Epithelial cell of prostate (primary cell): ENCODE measurements at places on chromosomes 2 and 18.

- DNase-seq = no peak
These were observed 49.1 kb upstream of the PIK3C3 start for GRCh38 chr18:41905786-41906527.

GRCh38 chr2:3251946-3252345 is 125.7 kb downstream of the EIPR1 start:
- DNase-seq = no peak

DNA sequence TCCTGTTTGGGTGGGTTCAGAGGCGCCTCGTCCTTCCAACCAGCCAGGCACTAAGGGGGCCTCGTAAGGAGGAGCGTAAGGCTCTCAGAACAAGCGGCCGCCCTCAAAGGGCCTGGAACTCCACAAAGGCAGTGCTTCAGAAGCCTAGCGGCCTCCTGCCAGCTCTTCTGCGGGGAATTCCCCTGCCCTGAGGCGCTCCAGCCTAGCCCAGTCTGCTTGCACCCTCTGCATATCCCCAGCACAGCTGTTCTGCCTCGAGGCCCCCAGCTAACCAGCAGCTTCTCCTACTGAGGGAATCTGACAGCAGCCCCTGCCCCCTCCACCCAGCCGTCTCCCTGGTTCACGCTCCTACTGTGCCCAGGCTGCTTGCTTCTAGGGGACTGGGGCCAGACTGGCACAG is 265.9 kb downstream of the TFCP2L1 start:
- DNase-seq = no peak

DNA sequence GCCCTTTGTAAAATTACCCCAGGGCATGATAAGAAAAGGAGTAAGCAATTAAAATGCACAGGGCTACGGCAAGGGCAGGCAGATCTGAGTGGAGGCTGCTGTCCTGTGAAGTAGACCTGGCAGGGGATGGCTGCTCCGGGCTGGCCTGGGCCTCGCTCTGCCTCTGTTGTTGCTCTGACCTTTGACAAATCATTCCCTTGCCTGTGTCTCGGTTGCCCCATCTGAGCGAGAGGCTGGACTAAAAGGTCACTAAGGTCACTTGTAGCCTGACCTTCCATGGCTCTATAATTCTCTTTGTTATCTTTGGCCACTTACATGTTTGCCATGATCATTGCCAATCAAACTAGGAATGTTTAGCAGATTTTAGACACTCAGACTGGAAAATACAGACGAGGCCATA is 118.1 kb downstream of the KLHL29 start:
- no peak for DNase-seq

- DNase-seq = no peak
These were observed 26.8 kb downstream of the CACNB4 start for GRCh38 chr2:152072011-152072410.

GRCh38 chr2:237752761-237753165 is 45.8 kb upstream of the RBM44 start:
- no peak for DNase-seq

DNA sequence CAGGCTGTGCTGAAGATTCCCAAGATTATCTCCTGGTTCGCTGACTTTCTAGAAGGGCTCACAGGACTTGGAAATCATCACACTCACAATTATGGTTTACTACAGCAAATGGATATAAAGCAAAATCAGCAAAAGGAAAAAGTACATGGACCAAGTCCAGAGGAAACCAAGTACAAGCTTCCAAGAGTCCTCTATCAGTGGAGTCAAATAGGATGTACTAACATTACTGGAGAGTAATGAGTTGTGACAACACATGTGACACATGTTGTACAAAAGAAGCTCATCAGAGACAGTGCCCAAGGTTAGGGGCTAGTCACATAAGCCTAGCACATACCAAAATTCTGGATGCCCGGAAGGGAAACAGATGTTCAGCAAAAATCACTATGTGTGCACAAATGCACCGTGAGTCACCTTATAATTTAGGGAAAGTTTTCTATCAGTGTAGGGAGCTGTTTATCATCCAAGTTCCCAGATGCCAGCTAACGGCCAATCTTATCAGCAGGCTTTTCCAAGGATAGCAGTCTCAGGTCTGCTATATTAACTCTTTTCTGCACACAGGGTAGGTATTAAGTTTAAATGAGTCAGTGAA is 9.5 kb downstream of the TMEM237 start:
- DNase-seq = no peak

GRCh38 chr2:232982926-232983668 is 30.0 kb downstream of the NGEF start:
- DNase-seq = no peak

DNA sequence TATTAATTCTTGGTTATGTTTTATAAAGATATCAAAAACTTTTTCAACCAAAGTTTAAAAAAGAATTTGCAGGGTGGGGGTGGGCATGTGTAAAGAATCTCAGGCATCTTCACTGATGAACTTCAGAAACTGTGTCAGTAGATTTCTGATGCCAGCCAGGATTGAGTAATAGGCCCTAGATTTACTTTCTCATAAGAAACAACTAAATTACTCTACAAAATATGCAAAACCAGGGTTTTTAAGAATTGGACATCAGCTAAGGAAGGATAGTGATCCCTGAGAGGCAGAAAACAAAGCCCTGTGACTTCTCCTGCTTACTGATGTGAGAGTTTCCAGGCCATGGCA is 11.9 kb upstream of the IL1R1 start:
- DNase-seq = no peak

- DNase-seq = no peak
These were observed 66.1 kb downstream of the COLEC12 start for GRCh38 chr18:434410-434809.

DNA sequence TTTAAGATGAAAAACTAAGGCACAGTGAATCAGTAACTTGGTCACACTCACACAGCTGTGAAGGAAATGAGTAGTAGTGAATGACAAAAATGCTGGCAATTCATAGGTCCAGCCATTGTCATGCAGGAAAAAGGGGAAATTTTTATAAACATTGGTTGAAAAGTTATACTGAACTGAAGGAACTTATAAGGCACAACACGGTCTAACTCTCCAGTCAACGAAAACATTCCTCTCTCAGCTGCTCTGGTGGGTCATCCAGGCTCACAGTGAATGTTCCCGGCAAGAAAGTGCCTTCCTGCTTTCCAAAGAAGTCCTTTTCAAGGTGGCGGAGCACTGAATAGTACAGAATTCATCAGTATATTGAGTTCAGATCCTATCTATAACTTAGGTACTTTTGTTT is 476.1 kb downstream of the DCC start:
- no peak for DNase-seq

DNA sequence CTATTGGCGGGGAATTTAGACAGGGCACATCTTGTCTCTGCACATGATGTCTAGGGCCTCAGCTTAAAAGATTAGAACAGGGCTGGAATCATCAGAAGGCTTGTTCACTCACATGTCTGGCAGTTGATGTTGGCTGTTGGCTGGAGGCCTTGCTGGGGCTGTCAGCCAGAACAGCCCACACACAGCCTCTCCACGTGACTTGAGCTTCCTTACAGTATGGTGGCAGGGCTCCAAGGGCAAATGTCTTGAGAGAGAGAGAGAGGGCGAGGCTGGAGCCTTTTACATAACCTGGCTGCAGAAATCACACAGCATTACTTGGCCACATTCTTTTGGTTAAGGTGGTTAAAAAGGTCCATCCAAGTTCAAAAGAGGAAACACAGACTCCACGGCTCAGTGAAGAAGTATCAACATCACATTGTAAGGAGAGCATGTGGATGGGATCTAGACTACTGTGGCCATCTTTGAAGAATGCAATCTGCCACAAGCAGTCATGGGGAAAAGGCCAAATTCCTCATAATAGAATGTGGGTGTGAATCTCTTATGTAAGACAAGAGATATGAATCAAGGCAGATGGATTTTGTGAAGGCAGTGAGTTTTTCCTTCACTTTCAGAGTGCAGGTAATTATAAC is 30.4 kb downstream of the SRSF7 start:
- DNase-seq = peak; percentile 91

DNA sequence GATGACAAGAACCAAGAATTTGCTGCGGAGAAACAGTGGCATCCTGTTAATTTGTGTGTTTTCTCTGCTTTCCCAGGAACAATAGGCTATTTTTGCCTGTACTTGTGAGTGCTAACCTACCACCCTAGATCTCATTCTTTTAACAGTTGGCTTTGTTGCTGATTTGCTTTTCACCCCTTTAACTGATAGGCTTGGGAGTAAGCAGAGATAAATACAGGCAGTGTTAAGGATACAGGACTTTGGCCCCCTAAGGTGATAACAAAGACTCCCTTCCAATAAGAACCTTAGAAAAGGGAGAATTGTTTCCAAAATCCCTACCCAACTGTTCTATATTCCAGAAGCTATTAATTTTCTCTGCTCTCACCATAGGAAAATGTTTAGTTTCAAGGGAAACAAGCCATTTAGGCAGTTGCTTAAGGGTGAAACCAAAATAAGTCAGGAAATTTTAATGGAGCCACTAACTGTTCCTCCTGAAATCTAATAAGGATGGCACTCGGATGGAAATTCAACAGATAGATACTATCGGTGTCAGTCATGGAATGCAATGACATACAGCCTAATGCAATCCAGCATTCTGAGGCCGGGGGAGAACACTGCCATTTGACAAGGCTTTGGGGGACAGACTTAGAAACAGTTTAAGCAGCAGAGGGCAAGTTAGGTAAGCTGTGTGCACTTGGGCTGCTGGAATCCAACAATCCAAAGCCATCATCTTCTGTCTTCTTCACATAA is 238.8 kb downstream of the RNF152 start:
- no peak for DNase-seq

GRCh38 chr18:57621246-57621604 is 411 bp downstream of the NARS1 start:
- DNase-seq = no peak

- DNase-seq = no peak
These were observed 113.4 kb upstream of the CYP26B1 start for GRCh38 chr2:72261076-72261475.

DNA sequence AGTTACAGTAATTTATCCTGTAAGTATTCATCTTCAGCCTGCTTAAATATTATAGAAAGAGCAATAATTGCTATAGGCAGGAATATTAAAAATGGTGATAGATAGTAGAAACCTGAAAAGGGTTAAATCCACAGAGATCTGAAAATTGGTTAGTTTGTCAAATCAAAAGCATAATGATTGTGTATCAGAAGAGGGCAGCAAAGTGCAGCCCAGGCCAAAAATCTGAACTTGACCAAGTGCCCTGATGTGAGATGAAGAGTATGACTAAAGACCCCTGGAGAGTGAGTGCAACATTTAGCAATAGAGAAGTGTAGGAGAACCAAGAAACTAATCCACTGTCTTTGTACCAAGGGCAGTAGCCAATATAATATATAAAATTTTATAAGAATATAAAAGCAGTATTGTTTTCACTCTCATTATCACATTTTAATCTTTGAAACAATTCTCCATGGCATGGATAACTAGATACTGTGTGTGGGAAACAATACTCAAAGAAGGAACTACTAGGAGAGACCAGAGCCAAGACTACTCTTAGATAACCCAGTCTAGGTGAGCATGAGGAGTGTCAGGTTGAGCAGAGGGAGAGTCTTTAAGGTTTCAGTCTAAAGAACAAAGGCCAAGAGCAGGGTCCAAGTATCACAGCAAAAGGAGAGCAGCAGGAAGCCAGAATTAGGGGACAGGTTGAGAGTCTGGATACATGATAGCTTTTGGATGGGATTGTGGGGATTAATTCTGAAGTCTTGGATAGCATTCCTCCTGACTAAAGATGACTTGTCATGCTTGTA is 148.7 kb downstream of the CALCRL start:
- no peak for DNase-seq

DNA sequence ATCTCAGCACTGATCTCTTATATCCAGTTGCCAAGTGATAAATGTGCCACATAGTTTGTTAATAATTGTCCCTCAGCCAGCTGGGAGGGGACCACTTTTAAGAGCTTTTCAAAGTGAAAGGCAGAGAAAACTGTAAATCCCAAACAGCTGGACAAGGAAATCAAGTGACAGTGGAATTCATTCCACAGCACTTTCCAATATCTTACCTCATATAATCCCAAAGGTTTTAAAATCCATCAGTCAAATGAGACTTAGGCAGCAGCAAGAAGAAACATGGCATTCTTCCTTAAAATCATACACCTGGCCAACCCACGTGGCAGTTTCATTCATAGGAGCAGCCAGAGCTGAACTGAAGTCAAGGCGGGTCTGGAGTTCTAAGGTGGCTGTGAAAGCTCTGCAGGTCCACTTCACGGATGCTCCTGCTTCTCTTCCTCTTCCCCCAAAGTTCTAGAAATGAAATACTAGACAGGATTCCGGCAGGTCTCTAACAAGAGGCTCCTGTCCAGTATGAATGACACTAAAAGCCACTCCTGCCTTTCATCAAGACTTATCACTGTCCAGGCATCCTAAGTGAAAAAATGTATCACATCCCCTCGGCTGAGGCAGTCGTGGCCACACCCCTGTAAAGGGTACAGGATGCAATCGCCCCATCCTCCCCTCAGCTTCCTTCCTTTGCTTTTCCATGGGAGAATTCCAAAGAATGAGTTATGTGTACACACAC is 190.4 kb upstream of the STK17B start:
- no peak for DNase-seq
